ENCODE measurements at places on chromosomes 2 and 18.

GRCh38 chr2:237726401-237726830 lies 72.2 kb upstream of the RBM44 start:
- DNase-seq = no peak

DNA sequence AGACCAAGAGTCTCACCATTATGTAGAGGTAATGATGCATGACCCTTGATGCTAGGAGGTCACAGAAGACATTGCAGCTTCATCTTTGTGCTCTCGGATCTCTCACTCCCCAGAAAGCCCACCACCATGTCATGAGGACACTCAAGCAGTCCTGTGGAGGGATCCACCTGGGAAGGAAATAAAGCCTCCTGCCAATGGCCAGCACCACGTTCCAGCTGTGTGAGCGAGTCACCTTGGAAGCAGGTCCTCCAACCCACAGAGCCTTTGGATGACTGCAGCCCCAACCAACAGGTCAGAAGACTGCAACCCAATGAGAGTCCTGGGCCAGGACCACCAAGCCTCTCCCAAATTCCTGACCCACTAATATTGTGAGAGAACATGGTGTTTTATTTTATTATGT lies 38.4 kb downstream of the CYP26B1 start:
- no peak for DNase-seq

DNA sequence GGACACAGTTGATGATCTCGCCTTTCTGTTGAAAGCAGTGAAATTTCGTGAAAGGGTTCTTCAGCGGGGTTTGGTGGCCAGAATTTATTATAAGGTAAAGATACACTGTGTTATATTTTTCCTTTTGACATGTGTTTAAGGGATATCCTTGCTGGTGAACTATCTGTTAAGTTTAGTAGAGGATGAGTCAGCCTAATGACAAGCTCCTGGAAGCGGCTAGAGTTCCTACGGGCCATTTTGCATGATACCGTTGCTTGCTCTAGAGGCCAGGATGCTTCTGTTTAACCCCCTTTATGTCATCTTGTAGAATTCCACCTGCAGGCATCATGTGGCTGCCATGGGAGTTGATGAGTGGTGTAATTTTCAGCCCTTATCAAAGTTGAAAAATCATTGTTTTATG lies 124.8 kb upstream of the BCL2L11 start:
- DNase-seq = no peak

DNA sequence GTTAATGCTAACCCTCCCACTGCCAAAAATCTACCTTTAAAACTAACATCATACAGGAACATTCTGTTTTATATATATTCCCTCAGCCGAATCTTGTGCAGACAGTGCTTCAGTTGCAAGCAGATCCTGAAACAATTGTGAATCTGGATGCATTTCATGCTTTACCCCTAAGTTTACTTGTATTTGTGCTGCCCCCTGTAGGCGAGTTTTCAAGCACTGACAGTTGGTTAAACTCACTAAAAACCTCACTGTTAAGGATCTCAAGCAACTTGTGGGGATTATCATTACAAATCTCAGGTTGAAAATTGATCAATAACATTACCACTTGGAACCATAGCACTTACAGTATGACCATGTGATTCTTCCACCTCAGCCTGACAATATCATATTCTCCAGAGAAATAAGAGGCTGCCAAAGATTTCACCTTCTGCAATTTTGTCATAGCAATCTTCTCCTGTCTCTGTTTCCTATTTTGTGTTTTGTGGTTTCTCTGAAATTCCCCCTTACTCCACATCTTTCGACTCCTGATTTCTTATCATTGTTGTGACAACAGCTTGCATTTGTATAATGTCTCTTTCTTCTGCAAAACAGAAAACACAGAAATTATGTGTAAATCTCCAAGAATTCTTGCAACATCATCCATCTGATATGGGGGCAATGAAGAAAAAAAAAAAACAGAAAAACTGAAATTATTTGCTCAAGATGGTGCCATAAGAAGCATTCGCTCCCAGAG lies 354.6 kb upstream of the SETBP1 start:
- DNase-seq = no peak

GRCh38 chr2:128187032-128187654 lies 96.1 kb downstream of the UGGT1 start:
- no peak for DNase-seq

- no peak for DNase-seq
Observed at GRCh38 chr2:161032635-161033034, 127.6 kb upstream of the TANK start.

GRCh38 chr2:51781691-51782090 lies 749.8 kb upstream of the NRXN1 start:
- no peak for DNase-seq

DNA sequence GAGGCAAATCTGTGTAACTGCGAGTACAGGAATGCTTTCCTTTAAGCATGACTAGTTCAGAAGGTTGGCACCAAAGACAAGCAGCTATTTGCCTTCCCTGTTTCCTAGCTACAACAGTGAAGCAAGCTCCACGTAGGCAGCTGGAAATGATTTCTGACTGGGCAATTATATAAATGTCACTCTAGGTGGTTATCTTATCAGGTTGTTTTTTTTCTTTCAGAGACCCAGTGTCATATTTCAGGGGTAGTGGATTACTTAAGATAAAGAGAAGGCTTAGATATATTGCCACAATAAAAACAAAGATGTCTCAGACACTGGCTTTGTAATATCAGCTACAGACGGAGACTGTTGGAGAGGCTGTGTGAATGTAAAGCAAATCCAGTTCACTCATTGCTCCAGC lies 748.9 kb upstream of the NXPH2 start:
- no peak for DNase-seq

GRCh38 chr2:11524470-11524869 lies 9.4 kb upstream of the GREB1 start:
- no peak for DNase-seq

DNA sequence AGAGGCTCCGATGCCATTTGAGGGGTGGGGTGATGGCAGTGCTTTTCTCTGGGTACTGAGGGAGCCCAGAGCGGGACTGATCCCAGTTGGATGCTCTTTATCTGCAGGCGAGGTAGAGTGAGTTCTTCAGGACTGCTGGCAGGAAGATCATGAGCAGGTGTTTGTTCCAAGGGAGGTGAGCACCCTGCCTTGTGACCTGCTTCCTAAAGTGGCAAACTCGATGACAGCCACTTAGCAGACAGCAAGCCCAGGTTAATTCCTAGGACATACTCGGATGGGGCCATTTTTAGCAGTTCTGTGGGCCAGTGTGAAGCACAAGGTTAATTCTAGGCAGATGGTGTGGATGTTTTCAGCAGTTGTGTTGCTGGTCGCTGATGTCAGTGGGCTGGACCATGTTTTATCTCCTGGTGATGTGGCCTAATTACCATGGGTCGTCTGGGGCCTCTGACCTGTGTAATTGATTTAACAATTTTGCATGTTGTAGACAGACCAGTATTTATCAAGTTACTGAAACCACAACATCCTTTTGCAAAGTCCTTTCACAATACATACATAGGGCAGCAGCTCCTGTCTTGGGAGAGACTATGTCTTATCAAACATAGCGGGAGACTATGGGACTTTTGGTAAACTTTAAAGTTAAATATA lies 4.9 kb downstream of the FKBP1B start:
- no peak for DNase-seq

DNA sequence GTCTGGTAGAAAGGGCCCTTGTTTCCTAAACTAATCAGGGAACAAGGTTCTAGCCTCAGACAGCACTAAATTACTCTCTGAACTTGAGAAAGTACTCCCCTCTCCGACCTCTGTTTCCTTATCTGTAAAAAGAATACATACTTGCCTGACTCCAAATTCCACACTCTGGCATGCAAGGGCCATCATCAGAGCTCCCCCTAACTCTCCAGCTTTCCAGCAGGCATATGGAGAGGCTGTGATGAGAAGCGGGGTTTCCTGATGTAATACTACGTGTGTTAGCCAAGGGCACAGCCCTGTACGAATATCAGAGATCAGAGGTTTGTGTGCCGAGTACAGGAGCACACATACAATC lies 1.8 kb upstream of the EVA1A start:
- no peak for DNase-seq

GRCh38 chr18:75405351-75405750 lies 22.2 kb downstream of the SMIM21 start:
- DNase-seq = no peak

Measured in activated naive CD4-positive, alpha-beta T cell treated with anti-CD3 and anti-CD28 coated beads, Interleukin-2, amount 50 U/mL, for 16 hours (primary cell).